Right atrium auricular region (tissue), 2 donors: ENCODE measurements at places on chromosomes 16 and 17. TPM values are rescaled to one million over a fixed set of nuclear protein-coding genes. Genes with fewer than 3 reads are reported as not detected.
A peak's percentile ranks its signal among the peaks of the same experiment; 100 is the strongest.

- H3K4me1 ChIP-seq = peaks cover 6% of the 10 kb centered on the region
- DNase-seq = no peak
- no peak overlapping the region for H3K4me3 ChIP-seq
- H3K27me3 ChIP-seq = no peaks in the 10 kb centered on the region
These were observed 57.8 kb downstream of the STH start for GRCh38 chr17:46056800-46057304.

- DNase-seq = no peak
- no peak overlapping the region for H3K4me3 ChIP-seq
- no peak overlapping the region for H3K27ac ChIP-seq
- no peaks in the 10 kb centered on the region for H3K27me3 ChIP-seq
- no peaks in the 10 kb centered on the region for H3K36me3 ChIP-seq
- no peaks in the 10 kb centered on the region for H3K4me1 ChIP-seq
These were observed 557.4 kb upstream of the ZFHX3 start for GRCh38 chr16:73605309-73605708.

- no peaks in the 10 kb centered on the region for H3K36me3 ChIP-seq
- no peak for DNase-seq
- H3K27me3 ChIP-seq = no peaks in the 10 kb centered on the region
- H3K4me1 ChIP-seq = no peaks in the 10 kb centered on the region
These were observed 14.8 kb downstream of the EFCAB5 start for GRCh38 chr17:29956225-29956624.

The KRTAP4-5 gene
- not detected for total RNA-seq

DNA sequence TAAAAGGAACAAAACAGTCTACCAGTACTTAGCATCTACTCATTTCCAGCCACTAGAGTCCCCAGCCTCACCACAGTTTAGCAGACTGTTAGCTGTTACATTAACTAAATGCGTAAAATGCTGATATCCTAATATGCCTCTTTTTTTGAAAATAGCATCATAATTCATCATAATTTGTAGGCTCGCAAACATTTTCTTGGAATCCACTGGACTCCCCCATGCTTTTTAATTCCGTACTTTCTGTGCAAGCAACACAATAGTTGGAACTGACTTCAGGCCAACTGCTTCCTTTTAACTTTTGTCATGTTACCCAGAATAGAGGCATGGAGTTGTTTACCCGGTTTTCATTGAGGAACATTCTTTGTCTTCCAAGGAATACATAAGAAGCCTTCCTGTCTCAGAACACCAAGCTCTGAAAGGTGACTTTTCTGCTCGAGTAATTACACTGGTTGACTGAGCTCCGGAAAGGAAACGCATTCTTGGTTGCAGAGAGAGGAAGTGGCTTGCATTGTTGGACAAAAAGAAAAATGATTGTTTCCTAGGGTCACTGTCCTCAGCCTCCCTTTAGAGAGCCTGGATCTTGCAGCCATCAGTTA lies 30.9 kb upstream of the SEC14L1 start:
- no peak for DNase-seq
- H3K4me1 ChIP-seq = peaks cover 17% of the 10 kb centered on the region
- no peaks in the 10 kb centered on the region for H3K27me3 ChIP-seq
- H3K4me3 ChIP-seq = no peak overlapping the region
- peak overlapping the region; percentile 85 for H3K27ac ChIP-seq
